ENCODE measurements at places on chromosomes 7 and 10. TPM values are rescaled to one million over a fixed set of nuclear protein-coding genes. Genes with fewer than 3 reads are reported as not detected.

The HTR5A gene
- total RNA-seq = not detected

DNA sequence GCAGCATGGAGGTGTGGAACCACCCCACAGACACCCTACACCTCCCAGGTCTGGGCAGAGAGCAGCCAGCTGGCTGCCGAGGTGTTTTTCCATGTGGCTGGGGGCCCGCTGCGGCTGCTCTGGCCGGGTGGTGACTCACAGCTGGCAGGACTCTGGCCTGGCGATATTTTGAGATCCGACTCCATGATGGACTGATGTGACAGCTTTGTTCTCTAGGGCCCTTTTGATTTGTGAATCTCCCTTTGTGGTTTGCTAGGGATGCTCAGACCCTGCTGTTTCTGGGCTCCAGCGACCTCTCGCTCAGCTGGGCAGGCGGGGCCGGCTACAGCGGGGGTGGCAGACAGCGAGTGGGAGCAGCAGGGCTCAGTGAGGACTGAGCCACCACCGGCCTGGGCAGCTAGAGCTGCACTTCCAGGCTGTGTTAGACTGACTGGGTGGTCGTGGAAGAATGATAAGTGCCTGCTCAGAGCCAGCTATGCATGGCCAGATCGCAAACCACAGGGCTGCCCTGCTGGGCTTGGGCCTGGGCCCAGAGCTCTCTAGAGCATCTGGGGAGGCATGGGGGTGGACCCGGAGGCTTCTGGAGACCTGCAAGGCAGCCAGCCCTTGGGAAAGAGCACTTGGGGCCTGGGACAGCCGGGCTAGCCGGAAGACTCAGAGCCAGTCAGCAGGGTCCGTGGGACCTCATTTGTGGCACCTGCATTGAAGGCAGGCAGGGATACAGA, 46.2 kb upstream of the GDF10 start:
- no peak for DNase-seq

The MYPN gene
- total RNA-seq = not detected

DNA sequence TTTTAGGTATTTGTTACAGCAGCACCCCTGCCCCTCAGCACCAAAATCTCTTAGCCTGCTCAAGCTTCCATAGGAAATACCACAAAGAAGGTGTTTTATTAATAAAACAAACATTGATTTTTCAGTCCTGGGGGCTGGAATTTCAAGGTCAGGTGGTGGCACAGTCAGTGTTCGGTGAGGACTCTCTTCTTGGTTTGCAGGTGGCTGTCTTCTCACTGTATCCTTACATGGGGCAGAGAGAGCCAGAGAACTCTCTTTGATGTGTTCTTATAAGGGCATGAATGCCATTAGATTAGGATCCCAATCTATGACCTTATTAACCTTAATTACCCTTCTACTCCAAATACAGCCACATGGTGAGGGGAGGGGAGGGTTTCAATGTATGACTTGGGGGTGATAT, 112.3 kb upstream of the PFKP start:
- no peak for DNase-seq

- peak; percentile 44 for DNase-seq
These were observed at the start of gene PSD for GRCh38 chr10:102418622-102419268. TSS of gene PSD (minus strand) at chr10:102418785. CDS start at chr10:102417038, 1,747 bp downstream.

DNA sequence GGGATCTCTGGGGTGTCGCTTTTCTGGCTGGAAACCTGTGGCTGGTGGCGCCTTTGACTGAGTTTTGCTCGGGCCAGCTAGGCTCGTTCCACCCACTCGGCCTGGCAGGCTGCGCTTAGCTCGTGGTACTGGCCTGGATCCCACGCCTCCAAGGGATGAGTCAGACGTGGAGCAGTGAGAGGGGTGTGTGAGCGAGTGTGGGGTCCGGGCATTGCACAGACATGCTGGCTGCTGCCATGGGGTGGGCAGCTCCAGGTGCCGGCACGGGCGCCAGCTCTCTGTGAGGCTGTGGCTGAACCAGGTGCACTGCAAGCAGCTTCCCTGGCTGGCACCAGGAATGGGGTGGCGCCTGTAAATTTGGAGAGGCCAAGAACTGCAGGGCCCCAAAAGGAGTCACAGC, 63.1 kb upstream of the CACNA2D1 start:
- no peak for DNase-seq

DNA sequence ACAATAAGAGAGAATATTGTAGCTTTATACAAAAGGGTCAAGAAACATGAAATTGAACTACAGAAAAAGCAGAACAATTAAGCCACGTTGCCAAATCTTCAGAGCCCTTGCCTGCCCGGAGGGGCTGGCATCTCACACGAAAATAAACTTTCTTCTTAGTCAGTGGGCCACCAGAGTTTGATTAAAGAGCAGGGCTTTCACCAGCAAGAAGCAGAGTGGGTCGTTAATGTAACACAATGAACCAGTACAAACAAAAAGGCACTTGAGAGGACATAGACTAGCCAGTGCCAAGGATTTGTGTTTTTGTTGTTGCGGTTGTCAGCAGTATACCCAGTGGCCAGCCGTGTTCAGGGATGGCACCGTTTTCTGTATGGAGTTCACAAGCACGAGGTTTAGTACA, 155.4 kb downstream of the NRP1 start:
- no peak for DNase-seq

- DNase-seq = no peak
These were observed 468.0 kb downstream of the MAGI2 start for GRCh38 chr7:78985509-78985908.

GRCh38 chr7:100013328-100013676, 2.1 kb upstream of the ZKSCAN1 start:
- no peak for DNase-seq

The PRSS2 gene
- total RNA-seq = not detected

The ARHGEF35 gene
- total RNA-seq = 1.2 TPM

DNA sequence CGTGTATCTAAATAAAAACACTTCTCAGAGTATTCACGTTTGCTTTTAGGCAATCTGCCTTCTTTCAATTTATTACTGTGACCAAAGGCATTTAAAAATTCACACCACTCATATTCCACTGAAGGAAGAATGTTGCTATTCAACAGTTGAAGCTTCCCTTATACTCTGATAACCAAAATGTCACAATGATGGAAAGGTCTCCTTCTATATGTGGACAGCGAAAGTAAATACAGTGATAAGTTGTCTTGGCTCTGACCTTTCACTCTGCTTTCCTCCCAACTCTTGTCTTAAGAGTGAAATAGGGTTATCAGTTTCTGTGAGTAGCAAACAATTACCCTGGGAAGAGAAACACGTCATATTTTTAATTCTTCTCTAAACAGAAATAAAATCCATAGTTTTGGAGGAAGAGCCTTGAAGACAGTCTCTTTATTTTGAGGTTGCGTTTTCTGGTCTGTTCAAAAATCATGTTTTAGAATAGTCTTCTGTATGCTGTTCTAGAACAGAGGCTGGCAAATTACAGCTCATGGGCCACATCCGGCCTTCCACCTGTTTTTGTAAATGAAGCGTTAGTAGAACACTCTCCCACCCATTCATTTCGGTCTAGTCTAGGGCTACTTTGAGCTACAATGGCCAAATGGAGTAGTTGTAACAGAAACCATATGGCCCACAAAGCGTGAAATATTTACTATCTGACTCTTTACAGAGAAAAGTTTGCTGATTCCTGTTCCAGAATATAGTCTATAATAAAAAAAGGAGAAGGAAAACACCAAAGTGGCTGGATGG, 41.3 kb downstream of the ETV1 start:
- DNase-seq = no peak

The TRPV6 gene
- total RNA-seq = 0.16 TPM

DNA sequence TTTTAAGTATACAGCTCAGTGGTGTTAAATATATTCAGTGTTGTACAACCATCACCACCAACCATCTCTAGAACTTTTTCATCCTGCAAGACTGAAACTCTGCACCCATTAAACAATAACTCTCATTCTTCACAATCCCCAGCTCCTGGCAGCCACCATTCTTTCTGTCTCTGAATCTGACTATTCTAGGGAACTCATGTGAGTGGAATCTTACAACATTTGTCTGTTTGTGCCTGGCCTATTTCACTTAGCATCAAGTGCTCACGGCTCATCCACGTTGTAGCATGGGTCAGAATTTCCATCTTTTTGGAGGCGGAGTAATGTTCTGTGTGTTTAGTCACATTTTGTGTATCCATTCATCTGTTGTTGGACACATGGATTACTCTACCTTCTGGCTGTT, 40.8 kb upstream of the PFKFB3 start:
- DNase-seq = no peak

- no peak for DNase-seq
These were observed 10.4 kb downstream of the CHST3 start for GRCh38 chr10:71974489-71975021.

- DNase-seq = no peak
These were observed 131.8 kb downstream of the SNX10 start for GRCh38 chr7:26423436-26423835.

DNA sequence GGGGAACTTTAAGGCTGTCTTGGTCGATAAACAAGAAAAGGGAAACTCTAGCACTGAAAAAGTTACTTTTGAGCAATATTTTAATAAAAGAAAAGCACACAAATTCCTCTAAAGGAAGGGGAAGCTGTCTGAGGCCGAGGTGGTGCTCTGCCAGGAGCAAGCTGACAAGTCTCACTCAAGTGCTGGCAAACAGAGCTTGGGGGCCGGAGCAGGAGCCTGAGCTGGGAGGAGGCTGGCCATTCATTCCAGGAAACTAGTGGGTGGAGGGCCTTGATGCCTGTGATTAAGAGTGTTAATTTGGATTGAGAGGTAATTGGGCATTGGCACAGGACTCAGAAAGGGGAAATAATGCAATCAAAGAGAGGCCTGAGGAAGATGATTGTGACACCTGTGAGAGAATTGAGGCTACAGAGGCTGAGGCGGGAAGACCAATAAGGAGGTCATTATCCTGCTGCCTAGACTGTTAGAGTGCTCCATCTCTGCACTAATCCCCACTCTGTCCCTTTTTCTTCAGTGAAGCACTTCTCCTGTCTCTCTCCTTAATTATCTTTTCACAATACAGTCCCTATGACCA, 154.9 kb upstream of the COL1A2 start:
- no peak for DNase-seq

The CAMK1D gene
- total RNA-seq = 6.4 TPM

The CRYGN gene
- total RNA-seq = 0.32 TPM

DNA sequence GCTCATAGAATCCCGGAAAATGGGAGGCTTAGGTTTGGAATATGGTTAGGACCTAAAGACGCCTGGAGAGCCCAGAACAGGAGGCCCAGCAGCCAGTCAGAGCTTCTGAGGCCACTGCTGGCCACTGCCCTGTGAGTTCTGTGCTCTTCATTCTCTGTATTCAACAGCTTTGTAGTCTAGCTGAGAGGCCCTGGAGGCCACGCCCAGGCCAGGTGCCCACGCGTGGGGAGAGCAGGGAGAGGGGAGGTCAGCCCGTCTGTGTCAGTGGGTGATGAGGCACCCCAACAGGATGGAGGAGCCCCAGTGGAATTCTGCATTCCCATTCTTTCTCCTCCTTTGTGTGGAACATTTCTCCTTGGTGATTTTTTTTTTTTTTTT, 29.1 kb downstream of the IL15RA start:
- DNase-seq = no peak

DNA sequence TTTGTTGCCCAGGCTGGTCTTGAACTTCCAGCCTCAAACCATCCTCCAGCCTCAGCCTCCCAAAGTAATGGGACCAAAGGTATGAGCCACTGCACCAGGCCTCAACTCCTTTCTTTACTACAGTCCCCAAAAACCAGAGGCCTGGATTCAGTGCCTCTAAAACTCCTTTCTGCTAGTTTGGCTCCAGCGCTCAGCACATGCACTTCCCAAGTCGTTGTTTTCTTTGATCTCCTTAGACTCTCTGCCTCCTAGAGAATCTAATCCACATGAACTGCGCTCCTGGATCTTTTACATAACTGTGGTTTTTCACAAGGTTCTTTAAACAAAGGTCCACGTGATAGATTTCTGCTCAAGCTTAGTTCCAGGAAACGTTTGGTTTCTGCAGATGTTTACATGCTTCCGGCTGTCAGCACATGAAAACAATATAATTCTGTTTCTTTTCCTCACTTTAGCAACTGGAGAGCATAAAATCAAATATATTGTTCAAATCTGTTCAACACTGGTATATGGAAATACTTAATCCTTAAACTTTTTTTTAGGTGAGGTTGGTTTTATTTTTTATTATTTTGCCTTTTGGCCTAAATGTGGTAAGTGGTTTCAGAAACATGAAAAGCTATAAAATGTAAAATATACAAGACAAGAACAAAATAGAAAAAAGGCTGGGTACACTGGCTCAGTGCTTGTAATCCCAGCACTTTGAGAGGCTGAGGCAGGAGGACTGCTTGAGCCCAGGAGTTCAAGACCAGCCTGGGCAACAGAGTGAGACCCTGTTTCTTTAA, 270.5 kb upstream of the MKLN1 start:
- DNase-seq = no peak

DNA sequence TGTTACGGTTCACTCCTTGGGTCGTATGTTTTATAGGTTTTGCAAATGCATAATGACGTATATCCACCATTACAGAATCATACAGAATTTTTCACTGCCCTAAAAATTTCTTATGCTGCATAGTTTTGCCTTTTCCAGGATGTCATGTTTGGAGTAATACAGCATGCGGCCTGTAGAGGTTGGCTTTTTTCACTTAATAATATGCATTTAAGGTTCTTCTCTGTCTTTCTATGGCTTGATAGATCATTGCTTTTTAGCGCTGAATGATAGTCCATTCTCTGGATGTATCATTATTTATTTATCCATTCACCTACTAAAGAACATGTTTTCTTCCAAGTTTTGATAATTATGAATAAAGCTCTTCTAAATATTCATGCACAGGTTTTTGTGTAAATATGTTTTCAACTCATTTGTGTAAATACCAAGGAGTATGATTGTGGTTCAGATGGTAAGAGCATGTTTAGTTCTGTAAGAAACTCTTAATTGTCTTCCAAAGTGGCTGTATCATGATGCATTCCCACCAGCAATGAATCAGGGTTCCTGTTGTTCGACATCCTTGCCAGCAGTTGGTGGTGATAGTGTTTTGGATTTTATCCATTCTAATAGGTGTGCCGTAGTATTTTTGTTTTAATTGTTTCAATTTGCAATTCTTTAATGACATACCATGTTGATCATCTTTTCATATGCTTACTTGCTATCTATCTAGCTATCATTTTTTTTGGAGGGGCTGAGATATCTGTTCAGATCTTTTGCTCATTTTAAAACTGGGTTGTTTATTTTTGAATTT, 531.2 kb upstream of the GHITM start:
- DNase-seq = no peak

DNA sequence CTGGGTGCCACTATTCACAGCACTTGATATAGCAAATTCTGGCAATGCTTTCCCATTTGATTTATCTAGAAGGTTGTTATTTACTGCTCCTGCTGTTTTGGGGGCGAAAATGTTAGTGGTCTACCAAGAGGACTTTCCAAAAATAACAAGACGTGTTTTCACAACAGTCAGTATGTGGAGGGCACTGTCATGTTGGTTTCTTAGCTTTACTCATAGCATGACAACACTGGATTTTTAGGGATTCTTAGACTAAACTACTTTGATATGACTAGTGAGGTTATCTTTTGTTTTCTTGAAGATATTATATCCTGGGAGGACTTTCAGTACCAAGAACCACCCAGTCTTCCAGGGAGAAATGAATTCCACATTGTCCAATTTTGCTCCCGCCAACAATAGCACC, 49.4 kb downstream of the NUDCD3 start:
- DNase-seq = no peak

- no peak for DNase-seq
These were observed 414.2 kb upstream of the KLF6 start for GRCh38 chr10:4199196-4199595.

GRCh38 chr7:112575864-112576263, 95.1 kb downstream of the LSMEM1 start:
- no peak for DNase-seq

Measured in neural crest cell (in vitro differentiated cells).